ENCODE measurements at places on chromosomes 1 and 21. TPM values are rescaled to one million over a fixed set of nuclear protein-coding genes. Genes with fewer than 3 reads are reported as not detected.

- H3K4me1 ChIP-seq = peaks cover 37% of the 10 kb centered on the region
- no peak overlapping the region for H3K4me3 ChIP-seq
- no peaks in the 10 kb centered on the region for H3K27me3 ChIP-seq
- DNase-seq = peak; percentile 68
- no peaks in the 10 kb centered on the region for H3K36me3 ChIP-seq
These were observed 18.1 kb downstream of the USP48 start for GRCh38 chr1:21764615-21765423.

DNA sequence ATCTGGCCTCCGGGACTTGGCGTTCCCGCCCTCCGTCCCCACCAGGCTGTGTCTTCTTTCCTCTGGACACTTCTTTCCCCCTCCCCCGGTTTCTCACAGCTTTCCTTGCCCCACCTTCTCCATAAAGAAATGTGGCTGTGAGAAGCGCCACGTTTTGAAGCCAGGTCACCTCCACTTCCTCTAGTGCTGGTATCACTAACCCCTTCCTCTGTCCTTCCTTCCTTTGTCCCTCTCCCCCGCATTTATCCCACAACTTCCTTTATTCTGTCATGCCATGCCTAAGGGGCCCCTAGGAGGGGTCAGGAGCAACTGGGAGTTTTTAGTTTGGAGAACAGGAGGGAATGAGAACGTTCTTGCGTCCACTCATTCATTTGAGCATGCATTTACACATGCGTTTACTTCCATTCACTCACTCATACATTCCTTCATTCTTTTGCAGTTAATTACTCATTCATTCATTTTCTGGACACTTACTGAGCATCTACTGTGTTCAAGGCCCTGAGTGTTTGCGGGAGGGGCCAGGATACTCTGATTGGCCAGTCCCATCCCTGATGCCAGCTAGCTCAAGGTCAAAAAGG lies 5.0 kb upstream of the ACOT11 start:
- no peak overlapping the region for H3K4me3 ChIP-seq
- peaks cover 16% of the 10 kb centered on the region for H3K4me1 ChIP-seq
- no peaks in the 10 kb centered on the region for H3K36me3 ChIP-seq
- no peaks in the 10 kb centered on the region for H3K27me3 ChIP-seq
- no peak for DNase-seq

GRCh38 chr21:34570313-34570712 lies 44.6 kb downstream of the RCAN1 start:
- H3K4me1 ChIP-seq = peaks cover 6% of the 10 kb centered on the region
- no peaks in the 10 kb centered on the region for H3K27me3 ChIP-seq
- no peak overlapping the region for H3K4me3 ChIP-seq
- no peaks in the 10 kb centered on the region for H3K36me3 ChIP-seq
- peak; percentile 24 for DNase-seq
- H3K27ac ChIP-seq = no peak overlapping the region

The USP16 gene
- 17.5 TPM for total RNA-seq

DNA sequence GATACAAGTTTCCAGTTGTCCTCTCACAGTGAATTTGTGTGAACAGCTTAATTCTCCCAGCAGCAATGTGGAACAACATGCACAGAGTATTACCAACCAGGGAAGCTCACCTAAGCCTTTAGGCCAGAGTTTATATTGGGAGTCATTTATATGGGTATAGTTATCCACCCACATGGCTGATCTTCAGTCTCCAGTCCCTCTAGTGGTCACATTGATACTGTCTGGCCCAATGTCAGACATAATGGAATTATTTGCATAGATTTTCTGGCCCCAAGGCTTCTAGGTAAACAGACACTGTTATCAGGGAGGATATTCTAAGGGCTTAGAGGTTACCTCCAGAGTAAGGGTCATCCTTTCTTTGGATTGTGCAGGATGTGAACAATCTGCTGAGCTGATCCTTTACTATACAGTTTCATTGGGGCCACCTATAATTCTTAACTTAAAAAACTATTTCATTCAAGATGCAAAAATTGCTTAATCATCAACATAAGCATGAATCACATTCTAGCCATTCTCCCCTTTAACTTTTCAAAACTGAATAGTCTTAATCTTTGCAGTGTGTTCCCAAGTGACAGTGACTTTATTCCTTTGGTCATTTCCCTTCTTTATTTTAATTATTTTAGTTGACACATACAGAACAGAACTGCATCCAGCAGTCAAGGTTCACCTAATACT lies 210.9 kb downstream of the LTN1 start:
- no peaks in the 10 kb centered on the region for H3K4me1 ChIP-seq
- DNase-seq = no peak
- H3K27me3 ChIP-seq = no peaks in the 10 kb centered on the region
- no peak overlapping the region for H3K27ac ChIP-seq
- H3K4me3 ChIP-seq = no peak overlapping the region

GRCh38 chr21:37751268-37751975 lies 164.8 kb downstream of the KCNJ6 start:
- no peaks in the 10 kb centered on the region for H3K4me1 ChIP-seq
- no peak overlapping the region for H3K27ac ChIP-seq
- DNase-seq = no peak
- H3K4me3 ChIP-seq = no peak overlapping the region

The SLC5A9 gene
- 5.2 TPM for total RNA-seq

GRCh38 chr1:16207318-16208269 lies 4.9 kb downstream of the ARHGEF19 start:
- no peaks in the 10 kb centered on the region for H3K36me3 ChIP-seq
- DNase-seq = peak; percentile 33
- H3K4me3 ChIP-seq = no peak overlapping the region
- H3K27me3 ChIP-seq = no peaks in the 10 kb centered on the region
- H3K27ac ChIP-seq = peak overlapping the region; percentile 98
- peaks cover 59% of the 10 kb centered on the region for H3K4me1 ChIP-seq

GRCh38 chr1:89125913-89126580 lies at the start of gene GBP2:
TSS of gene GBP2 (minus strand) at chr1:89126114. CDS start at chr1:89121966, 4,148 bp downstream.
- H3K27ac ChIP-seq = peak within 1 kb of the TSS; percentile 56
- no peaks in the 10 kb centered on the region for H3K27me3 ChIP-seq
- H3K4me3 ChIP-seq = no peak within 1 kb of the TSS
- H3K36me3 ChIP-seq = no peaks in the 10 kb centered on the region
- no peak for DNase-seq

GRCh38 chr21:35050348-35051286 lies 1.5 kb upstream of the RUNX1 start:
- H3K36me3 ChIP-seq = no peaks in the 10 kb centered on the region
- H3K27me3 ChIP-seq = no peaks in the 10 kb centered on the region
- DNase-seq = no peak
- peak overlapping the region; percentile 59 for H3K27ac ChIP-seq
- H3K4me1 ChIP-seq = peaks cover 12% of the 10 kb centered on the region

The LORICRIN gene
- total RNA-seq = not detected

- no peaks in the 10 kb centered on the region for H3K4me1 ChIP-seq
- no peak overlapping the region for H3K4me3 ChIP-seq
- DNase-seq = no peak
- H3K27me3 ChIP-seq = no peaks in the 10 kb centered on the region
- no peaks in the 10 kb centered on the region for H3K36me3 ChIP-seq
- H3K27ac ChIP-seq = no peak overlapping the region
These were observed 70.0 kb downstream of the APP start for GRCh38 chr21:26100573-26100972.

GRCh38 chr1:155897746-155898145 lies 13.4 kb downstream of the RIT1 start:
- H3K27me3 ChIP-seq = no peaks in the 10 kb centered on the region
- H3K27ac ChIP-seq = no peak overlapping the region
- peaks cover 13% of the 10 kb centered on the region for H3K4me1 ChIP-seq
- peaks cover 31% of the 10 kb centered on the region for H3K36me3 ChIP-seq
- DNase-seq = no peak
- no peak overlapping the region for H3K4me3 ChIP-seq

DNA sequence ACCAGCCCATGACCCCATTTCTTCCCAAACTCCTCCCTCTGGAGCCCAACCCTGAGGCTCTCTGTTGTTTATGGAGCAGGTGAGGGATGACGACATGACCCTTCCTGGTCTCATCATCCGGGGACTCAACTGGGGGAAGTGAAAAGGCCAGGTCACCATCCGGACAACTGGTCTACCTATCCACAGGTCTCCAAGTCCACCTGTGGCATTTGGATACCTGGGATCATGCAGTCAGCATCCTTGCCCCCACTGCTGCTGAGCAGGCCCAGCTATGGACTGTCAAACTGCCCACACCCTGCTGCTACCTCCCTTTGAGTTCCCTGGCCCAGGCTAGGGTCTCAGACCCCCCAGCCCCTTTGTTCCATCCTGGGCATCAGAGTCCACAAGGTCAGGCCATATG lies 60.0 kb upstream of the LAPTM5 start:
- H3K27ac ChIP-seq = no peak overlapping the region
- H3K27me3 ChIP-seq = no peaks in the 10 kb centered on the region
- no peaks in the 10 kb centered on the region for H3K36me3 ChIP-seq
- DNase-seq = no peak

- H3K4me3 ChIP-seq = no peak overlapping the region
- no peaks in the 10 kb centered on the region for H3K27me3 ChIP-seq
- no peaks in the 10 kb centered on the region for H3K36me3 ChIP-seq
- no peak overlapping the region for H3K27ac ChIP-seq
These were observed 266.5 kb upstream of the USP24 start for GRCh38 chr1:55481634-55482033.

DNA sequence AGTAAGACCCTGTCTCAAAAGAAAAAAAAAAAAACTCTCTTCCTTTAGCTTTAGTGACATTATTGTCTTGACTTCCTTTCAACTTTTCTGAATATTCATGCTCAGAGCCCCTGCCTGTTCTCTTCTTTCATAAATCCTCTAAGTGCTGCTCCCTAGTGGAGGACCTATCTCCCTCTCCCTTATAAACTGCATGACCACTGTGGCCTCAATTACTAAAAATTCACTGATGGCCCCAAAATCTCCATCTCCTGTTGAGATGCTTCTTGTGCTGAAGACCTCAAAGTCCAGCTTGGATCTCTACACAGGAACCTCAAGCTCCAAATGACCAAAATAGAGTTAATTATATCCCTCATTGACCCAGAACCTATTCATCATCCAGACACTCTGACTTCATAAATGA lies 7.8 kb downstream of the ITLN1 start:
- peaks cover 6% of the 10 kb centered on the region for H3K4me1 ChIP-seq
- no peaks in the 10 kb centered on the region for H3K27me3 ChIP-seq

GRCh38 chr1:25816112-25816718 lies 3.5 kb upstream of the MTFR1L start:
- peaks cover 25% of the 10 kb centered on the region for H3K4me1 ChIP-seq
- H3K27me3 ChIP-seq = no peaks in the 10 kb centered on the region
- no peaks in the 10 kb centered on the region for H3K36me3 ChIP-seq
- no peak for DNase-seq
- no peak overlapping the region for H3K27ac ChIP-seq

The KCNN3 gene
- 0.33 TPM for total RNA-seq

- H3K27me3 ChIP-seq = no peaks in the 10 kb centered on the region
- DNase-seq = no peak
- H3K27ac ChIP-seq = no peak overlapping the region
- H3K4me3 ChIP-seq = no peak overlapping the region
- H3K36me3 ChIP-seq = no peaks in the 10 kb centered on the region
These were observed 104.6 kb downstream of the CACNA1E start for GRCh38 chr1:181587870-181588438.

- H3K36me3 ChIP-seq = no peaks in the 10 kb centered on the region
- no peak overlapping the region for H3K4me3 ChIP-seq
- no peak for DNase-seq
- no peaks in the 10 kb centered on the region for H3K27me3 ChIP-seq
- peaks cover 4% of the 10 kb centered on the region for H3K4me1 ChIP-seq
- peak overlapping the region; percentile 15 for H3K27ac ChIP-seq
These were observed 1.5 kb upstream of the S100B start for GRCh38 chr21:46606427-46606813.

All from body of pancreas (tissue), 4 donors.